ENCODE measurements at places on chromosomes 1 and 21.

DNA sequence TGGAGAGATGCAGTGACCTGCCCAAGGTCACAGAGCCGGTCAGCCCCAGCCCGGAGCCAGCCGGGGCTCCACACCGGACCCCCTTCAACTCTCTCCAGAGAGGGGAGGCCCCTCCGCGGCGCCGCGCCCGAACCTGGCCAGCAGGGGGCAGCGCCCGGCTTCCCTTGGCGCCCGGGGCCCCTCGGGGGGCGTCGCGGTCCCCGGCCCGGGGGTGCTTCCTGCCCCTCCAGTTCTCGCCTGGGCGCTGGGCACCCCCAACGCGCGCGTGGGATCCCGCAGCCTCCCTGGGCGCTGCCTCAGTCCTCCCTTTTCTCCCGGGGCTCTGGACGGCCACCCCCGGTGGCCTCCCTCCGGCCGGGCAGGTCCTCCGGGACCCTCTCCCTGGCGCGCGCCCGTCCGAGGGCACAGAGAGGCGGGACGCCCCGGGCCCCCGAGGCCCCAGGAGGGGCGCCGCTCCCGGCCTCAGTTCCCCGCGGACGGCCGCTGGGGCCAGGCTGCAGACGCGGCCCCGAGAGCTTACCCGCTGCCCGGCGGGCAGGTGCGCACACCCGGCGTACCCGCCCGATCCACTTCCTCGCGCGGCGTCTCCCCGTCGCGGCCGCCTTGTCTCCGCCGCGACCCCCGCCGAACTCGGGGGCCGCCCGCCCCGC lies 406 bp downstream of the HTR1D start:
- no peak for DNase-seq

DNA sequence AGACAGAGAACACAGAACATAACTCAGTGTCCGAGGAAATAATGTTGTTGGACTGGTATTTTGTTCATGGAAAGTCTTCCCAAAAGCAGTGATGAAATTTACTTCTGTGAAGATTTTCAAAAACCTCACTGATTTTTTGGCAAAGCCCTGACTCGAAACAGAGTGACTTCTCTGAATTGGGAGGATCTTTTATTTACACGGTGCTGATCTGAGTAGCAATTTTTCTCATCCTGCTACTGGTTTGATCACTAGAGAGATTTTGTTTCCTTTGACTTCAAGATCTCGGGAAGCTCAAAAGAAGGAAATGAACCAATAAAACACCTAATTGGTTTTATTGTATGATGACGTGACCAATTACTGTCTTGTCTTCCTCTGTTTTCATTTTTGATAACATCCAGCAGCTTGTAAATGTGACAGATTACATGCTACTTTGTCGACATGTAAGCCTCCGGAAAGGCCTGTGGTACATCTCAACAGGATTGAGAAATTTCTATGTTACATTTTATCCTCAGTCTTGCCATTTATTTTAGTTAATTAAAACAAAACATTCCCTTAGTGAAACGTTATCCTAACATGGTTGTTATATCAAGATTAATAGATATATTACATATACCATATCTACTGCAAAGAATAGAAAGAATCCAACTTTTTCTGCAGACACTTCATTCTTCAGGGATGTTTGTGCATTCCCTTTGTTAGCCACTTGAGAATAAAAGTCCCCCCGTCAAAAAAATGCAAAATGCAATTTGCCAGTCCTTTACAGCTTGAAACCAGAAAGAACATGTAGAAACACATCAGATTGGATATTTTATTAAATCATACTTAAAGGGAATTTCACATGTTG lies 42.8 kb upstream of the IFI44L start:
- no peak for DNase-seq

DNA sequence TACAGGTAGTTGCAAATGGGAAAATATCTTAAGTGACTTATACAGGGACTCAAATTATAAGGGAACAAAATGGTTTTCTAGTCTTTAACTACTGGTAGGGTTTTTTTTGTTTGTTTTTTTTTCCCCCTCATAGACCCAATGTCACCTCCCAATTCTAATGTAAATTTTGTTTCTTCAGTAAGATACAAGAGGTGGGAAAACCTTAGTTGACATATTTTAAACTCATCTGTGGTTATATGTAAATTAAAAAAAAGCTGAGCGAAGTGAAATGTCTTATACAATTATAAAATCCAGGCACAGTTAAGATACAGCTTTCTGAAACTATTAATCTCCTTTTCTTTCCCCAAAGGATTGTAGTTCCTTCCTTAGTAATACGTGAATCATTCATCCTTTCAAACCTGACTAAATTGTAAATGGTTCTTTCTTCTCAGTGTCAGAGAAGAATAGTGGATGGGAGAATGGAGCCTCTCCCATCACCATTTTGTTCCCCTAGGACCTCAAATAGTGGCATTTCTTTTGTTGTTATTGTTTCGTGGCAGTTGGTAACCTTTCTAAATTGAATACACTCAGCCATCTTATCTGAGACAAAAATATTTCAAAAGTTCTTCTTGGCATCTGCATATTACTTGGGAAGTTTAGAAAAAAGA lies 11.2 kb downstream of the TSEN15 start:
- DNase-seq: no peak

- DNase-seq: no peak
Observed at GRCh38 chr1:4778056-4778455, 123.6 kb downstream of the AJAP1 start.

- no peak for DNase-seq
Observed at GRCh38 chr1:226575739-226576378, 27.3 kb downstream of the STUM start.

DNA sequence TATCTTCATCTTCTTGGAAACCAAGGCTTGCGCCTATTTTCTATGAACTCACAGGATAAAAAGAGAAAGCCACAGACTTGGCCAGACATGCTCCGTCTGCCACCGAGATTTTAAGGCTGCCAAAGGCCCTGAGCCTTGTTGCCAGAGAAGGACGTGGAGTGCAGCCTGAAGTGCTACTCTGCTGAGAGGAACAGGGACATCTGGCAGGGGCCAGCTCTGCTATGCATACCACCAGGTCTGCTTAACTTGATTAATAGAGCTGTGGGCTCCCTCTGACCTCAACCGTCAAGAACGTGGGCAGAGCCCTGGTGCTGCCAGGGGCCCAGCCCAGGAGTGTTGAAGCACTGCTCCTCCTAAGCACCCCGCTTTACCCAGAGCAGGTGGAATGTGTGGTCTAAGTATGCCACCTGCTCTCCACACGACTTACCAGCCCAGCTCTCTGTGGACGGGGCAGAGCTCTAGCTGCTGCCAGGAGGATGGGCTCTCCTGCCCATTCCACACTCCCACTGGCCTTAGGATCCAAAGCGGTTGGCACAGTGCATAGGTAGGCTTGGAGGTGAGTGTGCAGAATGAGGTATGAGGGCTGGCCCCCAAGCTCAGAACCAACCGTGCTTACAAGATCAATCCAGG lies 10.6 kb downstream of the HCRTR1 start:
- no peak for DNase-seq

- no peak for DNase-seq
Observed at GRCh38 chr1:52801011-52801410, 41.5 kb upstream of the ZYG11A start.

GRCh38 chr1:26166719-26167281 lies 2.0 kb downstream of the C1orf232 start:
- DNase-seq: no peak

DNA sequence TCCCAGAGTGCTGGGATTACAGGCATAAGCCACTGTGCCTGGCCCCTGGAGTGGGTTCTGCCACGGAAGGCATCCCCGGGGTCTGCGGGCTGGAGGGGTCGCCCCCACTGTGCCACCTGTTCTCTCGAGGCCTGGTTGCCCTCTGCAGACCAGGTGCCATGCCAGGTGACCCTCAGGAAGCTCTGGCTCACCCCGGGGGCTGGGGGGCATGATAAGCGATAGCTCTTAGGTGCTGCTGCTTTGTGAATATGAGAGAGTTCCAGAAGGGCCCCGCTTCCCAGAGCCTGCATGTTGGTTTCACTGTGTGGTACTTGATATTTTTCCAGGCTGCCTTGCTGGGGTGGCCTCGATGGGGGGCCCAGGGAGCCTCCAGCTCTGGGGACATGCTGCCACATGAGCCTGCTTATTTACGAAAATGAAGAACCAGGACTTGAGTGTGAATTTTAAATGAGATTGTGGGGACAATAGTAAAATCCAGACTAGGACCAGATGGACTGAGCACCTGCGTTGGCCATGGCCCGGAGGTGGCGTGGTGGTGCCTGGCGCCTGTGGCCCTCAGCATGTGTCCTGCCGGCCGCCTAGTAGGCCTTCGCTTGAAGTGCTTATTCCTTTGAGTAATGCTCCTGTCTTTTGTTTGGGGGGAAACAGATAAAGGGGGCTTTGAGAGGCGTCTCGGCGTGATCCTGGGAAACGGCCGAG lies 7.3 kb downstream of the SKI start:
- DNase-seq: no peak

- no peak for DNase-seq
Observed at GRCh38 chr1:185860859-185861258, 126.7 kb downstream of the HMCN1 start.

DNA sequence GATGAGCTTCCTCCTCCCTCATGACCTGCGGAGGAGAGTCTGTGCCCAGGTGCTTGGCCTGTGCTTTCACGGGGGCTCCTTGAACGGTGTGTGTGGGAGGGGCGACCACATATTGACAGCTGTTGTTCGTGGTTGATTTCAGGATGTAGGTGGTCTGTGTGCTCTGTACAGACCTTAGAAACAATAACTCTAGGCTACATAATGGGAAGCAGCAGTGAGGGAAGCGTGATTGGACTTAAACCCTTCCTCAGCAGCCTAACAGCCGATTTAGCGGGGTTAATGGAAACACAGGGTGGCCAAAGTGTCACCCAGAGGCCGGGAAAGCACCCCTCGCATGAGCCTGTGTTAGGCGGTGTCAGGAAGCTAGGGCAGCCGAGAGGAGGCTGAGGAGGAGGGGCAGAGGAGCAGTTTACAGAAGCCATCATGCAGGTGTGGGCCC lies 56.0 kb downstream of the TBCE start:
- no peak for DNase-seq

GRCh38 chr1:167808104-167808503 lies 86.3 kb downstream of the MPZL1 start:
- no peak for DNase-seq

- DNase-seq: no peak
Observed at GRCh38 chr1:207971331-207972219, 60.6 kb upstream of the CD34 start.

DNA sequence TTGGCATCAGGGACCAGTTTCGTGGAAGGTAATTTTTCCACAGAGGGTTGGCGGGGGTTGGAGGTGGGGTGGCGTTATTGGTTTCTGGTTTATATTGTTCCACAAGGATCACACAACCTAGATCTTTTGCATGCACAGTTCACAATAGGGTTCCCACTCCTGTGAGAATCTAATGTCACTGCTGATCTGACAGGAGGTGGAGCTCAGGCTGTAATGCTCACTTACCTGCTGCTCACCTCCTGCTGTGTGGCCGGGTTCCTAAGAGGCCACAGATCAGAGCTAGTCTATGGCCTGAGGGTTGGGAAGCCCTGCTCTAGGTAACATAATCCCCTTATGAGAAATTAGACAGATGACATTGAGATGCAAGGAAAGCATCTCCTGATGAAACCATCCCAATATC lies 12.6 kb downstream of the GBP5 start:
- DNase-seq: no peak

- no peak for DNase-seq
Observed at GRCh38 chr1:149915429-149916192, 2.0 kb downstream of the SV2A start.

All from HFF-Myc (cell line).